ENCODE measurements at places on chromosomes 2 and 18. TPM values are rescaled to one million over a fixed set of nuclear protein-coding genes. Genes with fewer than 3 reads are reported as not detected.

GRCh38 chr2:208990716-208991115 lies 433.1 kb upstream of the MAP2 start:
- H3K27me3 ChIP-seq: no peaks in the 10 kb centered on the region
- H3K27ac ChIP-seq: no peak overlapping the region
- H3K4me1 ChIP-seq: no peaks in the 10 kb centered on the region
- no peak for DNase-seq
- H3K36me3 ChIP-seq: no peaks in the 10 kb centered on the region
- H3K4me3 ChIP-seq: no peak overlapping the region

DNA sequence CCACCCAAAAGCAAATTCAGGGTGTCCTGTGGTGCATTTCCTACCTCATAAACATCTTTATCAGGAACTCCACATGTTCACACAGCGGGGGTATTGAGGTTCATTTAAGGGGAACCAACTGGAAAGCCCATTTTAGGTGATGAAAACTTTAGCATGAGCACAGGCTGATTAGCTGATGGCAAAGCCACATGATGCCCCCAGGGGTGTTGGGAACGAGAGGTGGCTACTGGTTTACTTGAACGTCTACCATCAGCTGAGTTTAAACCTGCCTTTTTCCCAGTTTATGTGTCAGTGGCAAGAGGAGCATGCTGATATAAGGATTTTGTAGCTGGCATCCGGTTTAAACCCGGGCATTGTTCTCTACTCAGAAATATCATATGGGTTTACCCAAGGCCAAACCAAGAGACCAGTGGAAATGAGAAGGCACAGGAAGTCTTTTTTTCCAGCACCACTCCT lies 54.5 kb upstream of the UPP2 start:
- no peak overlapping the region for H3K4me3 ChIP-seq
- H3K27ac ChIP-seq: no peak overlapping the region
- H3K4me1 ChIP-seq: no peaks in the 10 kb centered on the region
- H3K36me3 ChIP-seq: no peaks in the 10 kb centered on the region

GRCh38 chr18:45805551-45805950 lies 19.9 kb upstream of the SIGLEC15 start:
- no peaks in the 10 kb centered on the region for H3K4me1 ChIP-seq
- H3K36me3 ChIP-seq: no peaks in the 10 kb centered on the region
- no peak overlapping the region for H3K4me3 ChIP-seq
- no peaks in the 10 kb centered on the region for H3K27me3 ChIP-seq

DNA sequence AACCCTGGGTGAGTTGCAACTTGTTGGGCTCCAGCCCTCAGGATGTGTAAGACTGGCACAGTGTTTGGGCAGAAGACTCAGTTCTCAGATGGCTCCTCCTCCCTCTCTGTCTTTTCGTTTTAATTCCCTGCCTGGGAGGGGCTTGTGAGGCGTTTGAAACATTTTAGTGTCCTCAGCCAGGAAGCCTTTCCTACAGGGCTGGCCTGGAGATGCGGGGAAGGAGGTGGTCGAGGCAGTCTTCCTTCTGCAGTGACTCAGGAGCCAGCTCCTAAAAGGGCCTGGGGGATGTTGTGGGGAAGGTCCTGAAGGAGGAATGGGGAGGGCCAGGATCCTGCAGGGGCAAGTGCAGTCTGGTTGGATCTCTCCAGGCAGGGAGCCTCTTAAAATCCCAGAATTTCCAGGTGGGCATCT lies 22.1 kb upstream of the IGFBP5 start:
- H3K27me3 ChIP-seq: no peaks in the 10 kb centered on the region
- peaks cover 34% of the 10 kb centered on the region for H3K4me1 ChIP-seq
- no peaks in the 10 kb centered on the region for H3K36me3 ChIP-seq
- peak overlapping the region; percentile 38 for H3K27ac ChIP-seq

GRCh38 chr2:43124687-43125057 lies 101.7 kb downstream of the ZFP36L2 start:
- H3K27me3 ChIP-seq: no peaks in the 10 kb centered on the region
- no peaks in the 10 kb centered on the region for H3K36me3 ChIP-seq
- peaks cover 21% of the 10 kb centered on the region for H3K4me1 ChIP-seq
- no peak overlapping the region for H3K27ac ChIP-seq
- no peak overlapping the region for H3K4me3 ChIP-seq

GRCh38 chr2:161138429-161138828 lies 21.8 kb upstream of the TANK start:
- peaks cover 64% of the 10 kb centered on the region for H3K4me1 ChIP-seq
- no peak for DNase-seq
- H3K4me3 ChIP-seq: peak overlapping the region; percentile 26
- no peaks in the 10 kb centered on the region for H3K27me3 ChIP-seq
- H3K36me3 ChIP-seq: no peaks in the 10 kb centered on the region

GRCh38 chr18:74172697-74173433 lies 24.5 kb downstream of the TIMM21 start:
- H3K4me3 ChIP-seq: no peak overlapping the region
- no peaks in the 10 kb centered on the region for H3K36me3 ChIP-seq
- H3K27ac ChIP-seq: no peak overlapping the region

DNA sequence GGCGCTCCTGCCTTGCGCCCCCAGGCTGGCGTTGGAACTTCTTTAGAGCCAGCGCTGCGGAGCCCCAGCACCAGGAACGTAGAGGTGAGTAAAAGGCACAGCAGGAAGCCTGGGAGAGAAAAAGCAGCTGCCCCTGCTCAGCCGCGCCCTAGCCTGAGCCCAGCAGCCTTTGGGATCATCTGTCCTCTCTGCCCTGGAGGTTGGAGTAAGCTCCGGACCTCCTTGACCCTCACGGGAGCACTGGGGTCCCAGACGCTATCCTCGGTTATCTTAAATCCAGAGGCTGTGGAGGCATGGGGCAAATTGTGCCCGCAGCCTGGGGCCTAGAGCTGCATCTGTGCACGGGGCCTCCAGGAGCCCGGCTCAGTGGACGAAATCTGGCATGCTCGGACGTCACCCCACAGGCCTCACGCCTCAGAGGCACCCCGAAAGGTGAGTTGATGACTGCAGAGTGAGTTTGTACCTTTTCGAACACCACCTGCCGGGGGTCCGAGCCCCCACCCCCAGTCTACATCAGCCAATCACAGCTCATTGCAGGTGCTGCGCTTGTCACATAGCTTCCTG lies 1.6 kb upstream of the SLC66A2 start:
- no peaks in the 10 kb centered on the region for H3K27me3 ChIP-seq
- no peak overlapping the region for H3K4me3 ChIP-seq
- H3K4me1 ChIP-seq: peaks cover 31% of the 10 kb centered on the region
- H3K36me3 ChIP-seq: no peaks in the 10 kb centered on the region
- no peak overlapping the region for H3K27ac ChIP-seq

DNA sequence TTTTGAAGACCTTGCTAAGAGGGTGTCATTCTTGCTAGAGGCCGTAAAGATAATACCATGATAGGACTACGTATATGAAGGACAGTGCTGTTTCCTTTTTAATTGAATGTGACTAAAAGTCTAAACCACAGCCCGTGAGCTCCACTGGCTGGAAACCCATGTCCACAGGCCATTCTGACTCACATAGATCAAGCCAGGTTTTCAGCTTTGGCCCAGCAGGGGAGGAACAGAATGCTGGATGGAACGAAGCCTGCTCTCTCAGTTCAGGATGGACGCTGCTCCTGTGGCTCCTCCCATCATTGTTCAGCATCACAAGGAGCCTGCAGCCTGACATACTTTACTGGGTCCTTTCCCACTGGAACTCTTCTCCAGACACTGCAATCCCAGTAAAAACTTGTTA lies 47.6 kb downstream of the ALPK2 start:
- H3K4me3 ChIP-seq: no peak overlapping the region
- H3K27me3 ChIP-seq: no peaks in the 10 kb centered on the region
- H3K27ac ChIP-seq: no peak overlapping the region
- DNase-seq: no peak
- no peaks in the 10 kb centered on the region for H3K36me3 ChIP-seq

GNAL gene
- polyA plus RNA-seq: 3.4 TPM

MARCHF4 gene
- polyA plus RNA-seq: not detected

APLF gene
- polyA plus RNA-seq: 0.60 TPM

KANSL3 gene
- 12.0 TPM for polyA plus RNA-seq
